ENCODE measurements at places on chromosomes 5 and 9. TPM values are rescaled to one million over a fixed set of nuclear protein-coding genes. Genes with fewer than 3 reads are reported as not detected.

DNA sequence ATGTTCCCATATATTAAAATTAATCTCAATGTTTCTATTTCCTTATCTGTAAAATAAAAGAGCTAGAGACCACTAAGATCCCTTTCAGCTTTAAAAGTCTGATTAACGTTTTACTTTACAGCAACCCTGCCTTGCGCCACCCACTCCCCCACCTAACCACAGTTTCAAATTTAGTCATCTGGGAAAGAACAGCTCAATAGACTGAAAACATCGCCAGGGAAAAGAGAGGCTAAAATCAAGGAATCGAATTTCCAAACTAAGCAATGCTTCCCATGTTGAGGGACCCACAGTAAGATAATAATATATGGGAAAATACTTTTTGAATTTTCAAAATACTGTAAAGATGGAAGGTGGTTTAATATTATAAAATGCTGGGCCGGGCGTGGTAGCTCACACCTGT is 6.6 kb downstream of the SAXO1 start:
- no peak for DNase-seq

DNA sequence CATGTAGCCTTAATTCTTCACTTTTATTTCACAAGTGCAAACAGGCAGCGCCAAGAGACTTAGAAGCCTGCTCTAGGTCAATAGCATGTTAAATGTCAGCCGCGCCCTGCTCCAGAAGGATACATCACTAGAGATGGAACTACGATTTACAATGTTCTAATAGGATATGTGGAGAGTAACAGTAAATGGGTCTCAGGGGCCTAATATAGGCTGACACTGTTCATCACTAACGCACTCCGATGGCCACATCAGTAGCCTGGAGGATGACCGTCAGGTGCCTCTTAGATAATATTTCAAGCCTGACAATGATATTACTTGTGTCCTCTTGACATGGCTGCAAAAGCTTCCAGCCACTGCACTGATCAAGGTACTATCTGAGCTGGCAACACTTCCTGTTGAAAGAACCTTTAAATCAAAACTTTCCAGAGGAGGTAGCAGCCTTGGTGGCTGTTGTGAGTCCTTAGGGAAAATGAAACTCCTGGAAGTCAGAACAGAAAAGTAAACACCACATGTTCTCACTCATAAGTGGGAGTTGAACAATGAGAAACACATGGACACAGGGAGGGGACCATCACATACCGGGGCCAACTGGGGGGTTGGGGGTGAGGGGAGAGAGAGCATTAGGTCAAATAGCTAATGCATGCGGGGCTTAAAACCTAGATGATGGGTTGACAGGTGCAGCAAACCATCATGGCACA is 35.0 kb downstream of the PTTG1 start:
- DNase-seq = no peak

The ANKRD18B gene
- total RNA-seq = 0.58 TPM

DNA sequence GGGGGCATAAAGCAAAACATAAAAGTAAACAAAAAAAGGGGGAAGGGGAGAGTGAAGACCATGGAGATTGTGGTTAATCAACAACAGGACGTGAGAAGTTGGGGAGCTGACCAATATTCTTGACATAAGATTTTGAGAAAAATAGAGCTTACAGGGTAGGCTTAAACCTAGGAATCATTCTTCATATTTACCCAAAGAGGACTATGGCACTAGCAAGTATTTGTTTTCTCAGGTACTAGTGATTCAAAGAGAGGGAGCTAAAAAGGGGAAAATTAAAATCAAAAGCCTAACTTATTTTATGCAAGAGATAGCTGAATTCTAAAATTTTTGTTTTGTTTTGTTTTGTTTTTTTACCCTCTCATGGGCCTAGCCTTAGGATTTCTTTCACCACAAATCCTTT is 427.5 kb downstream of the PIK3R1 start:
- no peak for DNase-seq

- DNase-seq = peak; percentile 16
These were observed 14.6 kb downstream of the ZNF883 start for GRCh38 chr9:112997236-112997941.

- no peak for DNase-seq
These were observed 57.0 kb upstream of the NEURL1B start for GRCh38 chr5:172583931-172584511.

The LCN2 gene
- 2.2 TPM for total RNA-seq

- DNase-seq = no peak
These were observed 274.2 kb upstream of the DAB2 start for GRCh38 chr5:39698838-39699560.

DNA sequence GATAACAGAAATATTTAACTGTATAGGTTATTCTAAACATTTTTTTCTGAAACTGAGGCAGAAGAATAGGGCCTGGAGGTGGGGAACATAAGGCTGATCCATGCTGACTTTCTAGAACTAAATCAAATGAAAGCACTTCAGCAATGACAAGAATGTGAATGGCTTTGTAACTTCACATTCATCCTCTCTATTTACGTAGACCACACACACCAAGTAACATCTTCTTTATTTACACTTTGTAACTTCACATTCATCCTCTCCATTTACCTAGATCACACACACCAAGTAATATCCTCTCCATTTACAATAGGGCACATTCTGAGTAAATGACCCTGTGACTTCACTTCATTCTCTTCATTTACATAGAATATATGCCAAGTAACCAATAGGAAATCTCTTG is 251.8 kb upstream of the CDH9 start:
- DNase-seq = no peak

DNA sequence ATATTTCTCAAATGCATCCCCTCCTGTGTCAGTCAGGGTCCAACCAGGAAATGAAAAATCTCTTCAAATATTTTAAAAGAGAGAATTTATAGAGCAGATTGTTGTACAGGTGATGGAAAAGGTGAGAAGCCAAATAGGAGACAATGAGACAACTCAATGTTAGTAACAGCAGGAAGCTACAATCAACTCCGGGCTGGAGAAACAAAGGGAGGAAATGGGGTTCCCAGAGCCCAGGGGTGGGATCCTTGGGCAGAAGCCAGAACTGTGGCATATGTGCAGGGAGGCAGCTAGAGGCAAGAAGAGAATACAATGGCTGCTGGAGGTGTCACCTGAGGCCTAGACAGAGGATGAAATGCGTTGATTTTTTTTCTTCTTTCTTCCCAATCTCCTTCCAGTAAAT is 361.8 kb upstream of the ACTBL2 start:
- DNase-seq = no peak

DNA sequence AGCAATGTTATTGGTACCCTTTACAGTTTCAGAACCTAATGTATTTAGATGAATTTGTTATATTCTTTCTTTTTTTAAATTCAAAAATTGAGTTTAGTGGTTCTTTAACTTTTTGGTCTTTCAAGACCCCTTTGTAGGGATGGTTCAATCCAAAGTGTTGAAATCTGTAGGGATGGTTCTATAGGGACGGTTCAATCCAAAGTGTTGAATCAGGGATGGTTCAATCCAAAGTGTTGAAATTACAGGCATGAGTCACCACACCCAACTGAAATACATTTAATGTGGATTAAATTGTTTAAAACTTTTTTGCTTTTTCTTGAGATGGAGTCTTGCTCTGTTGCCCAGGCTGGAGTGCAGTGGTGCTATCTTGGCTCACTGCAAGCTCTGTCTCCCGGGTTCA is 30.6 kb downstream of the SNX2 start:
- no peak for DNase-seq

GRCh38 chr5:148625250-148625649 is 29.1 kb downstream of the HTR4 start:
- no peak for DNase-seq

DNA sequence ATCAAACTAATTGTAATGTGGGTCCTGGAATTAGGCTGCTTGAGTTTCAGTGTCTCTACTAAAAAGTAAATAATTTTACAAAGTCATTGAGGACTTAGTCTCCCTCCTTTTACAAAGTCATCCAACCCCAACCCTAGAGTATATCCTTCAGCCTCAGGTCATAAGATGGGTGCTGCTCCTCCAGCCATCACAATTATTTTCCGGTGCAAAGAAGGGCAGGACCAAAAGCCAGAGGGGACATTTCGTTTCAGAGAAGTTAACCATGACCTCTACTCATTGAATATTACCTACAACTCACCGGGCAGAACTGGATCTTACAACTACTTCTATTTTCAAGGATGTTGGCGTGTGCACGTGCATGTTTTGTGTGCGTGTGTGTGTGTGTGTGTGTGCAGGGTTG is 60.5 kb upstream of the TNFSF8 start:
- DNase-seq = no peak

The LRRC70 gene
- not detected for total RNA-seq

- DNase-seq = no peak
These were observed 376.0 kb upstream of the PAPPA start for GRCh38 chr9:115777610-115778009.

DNA sequence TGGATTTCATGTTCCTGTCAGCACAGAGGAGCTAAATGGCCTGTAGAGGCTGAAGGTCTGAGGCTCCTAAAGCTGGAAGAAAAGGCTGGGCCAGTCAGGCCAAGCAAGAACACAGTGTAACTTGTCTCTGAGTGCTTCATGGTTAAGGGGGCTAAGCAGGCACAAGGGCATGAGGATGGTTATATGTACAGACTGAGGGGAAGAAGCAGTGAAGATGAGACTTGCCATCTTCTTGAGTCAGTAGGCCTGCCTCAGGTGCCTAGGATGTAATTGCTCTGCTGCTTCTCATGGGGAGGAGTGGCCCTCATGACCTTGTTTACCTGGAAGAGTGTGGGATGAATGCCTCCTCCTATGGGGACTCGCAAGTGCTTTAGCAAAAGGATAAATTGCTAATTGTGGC is 8.7 kb upstream of the PSMD5 start:
- no peak for DNase-seq

DNA sequence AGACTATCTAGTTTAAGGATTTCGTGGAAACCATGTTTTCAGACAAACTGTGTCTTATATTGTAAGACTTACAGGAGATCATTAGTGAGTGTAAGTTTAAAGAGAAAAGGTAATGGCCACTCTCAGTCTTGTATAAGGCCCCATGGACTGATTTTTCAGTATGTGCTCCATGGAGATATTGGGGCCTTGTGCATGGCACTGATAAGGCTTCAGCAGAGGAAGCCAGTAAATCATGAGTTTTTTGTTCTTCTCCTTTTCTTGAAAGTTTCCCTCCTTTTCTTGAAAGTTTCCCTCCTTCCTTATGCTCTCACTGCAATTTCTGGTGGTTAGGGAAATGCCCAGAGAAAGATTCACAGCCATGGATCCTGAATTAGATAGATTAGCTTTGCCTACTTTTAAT is 471.3 kb downstream of the LRRC70 start:
- DNase-seq = no peak

The BHMT2 gene
- 53.9 TPM for total RNA-seq

DNA sequence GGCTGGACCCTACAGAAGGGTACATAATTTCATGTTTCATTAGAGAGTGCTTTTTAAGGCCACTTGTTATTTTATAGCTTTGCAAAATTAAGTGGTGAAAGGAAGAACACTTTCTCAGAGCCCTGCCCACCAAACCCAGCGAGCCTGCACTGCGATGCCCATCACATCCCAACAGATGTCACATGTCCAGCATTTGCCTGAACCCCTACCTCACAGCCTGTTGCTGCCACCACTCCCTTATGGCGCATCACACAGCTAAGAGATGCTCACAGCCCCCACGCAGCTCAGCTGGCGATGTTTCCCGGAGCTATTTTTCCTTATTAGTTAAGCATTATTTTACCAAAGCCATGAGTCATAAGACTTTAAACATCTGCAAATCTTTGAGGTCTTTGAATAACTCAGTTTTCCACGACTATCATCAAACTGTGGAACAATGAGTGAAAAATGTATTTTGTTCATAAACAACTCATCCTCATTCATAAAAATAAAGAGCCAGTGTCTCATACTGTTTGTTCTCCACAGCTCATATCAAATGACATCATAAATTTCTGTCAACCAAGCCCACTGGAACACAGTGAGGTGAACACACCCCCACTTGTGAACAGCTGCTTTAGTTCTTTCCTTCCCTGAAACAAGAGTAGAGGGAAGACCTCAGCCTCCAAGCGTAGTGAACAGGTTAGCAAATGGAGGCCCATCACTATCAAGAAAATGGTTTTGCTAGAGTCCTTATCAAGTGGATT is 104.9 kb downstream of the SYK start:
- no peak for DNase-seq

The MYOT gene
- not detected for total RNA-seq

The EGFLAM gene
- total RNA-seq = not detected

DNA sequence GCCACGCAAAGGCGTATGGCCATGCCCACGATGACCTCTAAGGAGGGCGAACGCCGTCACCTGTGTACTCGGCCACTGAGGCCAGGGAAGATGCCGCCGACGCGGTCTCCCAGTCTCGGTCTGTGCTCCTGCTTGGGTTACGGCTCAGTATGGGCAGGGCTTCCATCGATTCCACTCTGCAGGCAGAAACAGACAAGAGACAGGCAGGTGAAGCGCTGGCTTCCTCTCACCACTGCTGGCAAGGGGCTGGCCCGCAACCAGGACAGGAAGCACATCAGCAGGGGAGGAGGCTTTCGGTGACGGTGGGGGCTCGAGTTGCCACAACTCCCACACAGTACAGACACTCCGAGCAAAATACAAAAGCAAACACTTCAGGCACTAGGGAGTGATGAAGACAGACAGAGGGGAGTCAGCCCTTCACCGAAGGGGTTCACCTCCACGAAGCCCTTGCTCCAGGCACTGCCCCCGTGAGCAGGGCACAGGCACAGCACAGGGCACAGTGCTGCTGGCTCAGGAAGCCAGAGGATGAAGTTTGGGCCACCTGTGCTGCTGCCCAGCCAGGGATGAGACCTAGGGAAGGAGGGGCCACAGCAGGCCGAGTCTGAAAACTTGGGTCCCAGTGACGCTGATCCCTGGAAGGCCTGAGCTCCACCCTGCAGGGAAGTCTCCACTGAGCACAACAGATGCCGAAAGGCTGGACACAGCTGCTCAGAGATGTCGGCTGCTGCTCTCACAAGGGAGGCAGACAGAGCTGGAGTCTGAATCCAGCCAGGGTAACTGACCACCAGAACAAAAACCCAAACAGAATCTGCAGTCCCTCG is 91.3 kb downstream of the CAMSAP1 start:
- no peak for DNase-seq

DNA sequence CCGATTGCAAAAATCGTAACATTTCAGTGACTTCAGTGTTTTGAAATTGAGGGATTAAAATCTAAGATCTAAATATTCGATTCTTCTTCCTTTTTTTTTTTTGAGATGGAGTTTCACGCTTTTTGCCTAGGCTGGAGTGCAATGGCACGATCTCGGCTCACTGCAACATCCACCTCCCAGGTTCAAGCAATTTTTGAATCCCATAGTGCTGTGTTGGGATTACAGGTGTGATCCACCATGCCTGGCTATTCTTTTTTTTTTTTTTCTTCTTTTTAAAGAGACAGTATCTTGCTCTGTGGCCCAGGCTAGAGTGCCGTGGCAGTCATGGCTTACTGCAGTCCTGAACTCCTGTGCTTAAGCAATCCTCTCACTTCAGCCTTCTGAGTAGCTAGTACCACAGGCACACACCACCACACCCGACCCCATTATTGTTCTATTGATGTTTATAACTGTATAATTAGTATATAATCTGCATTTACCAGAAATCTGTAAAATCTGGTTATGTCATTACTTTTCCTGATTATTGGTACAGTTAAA is 42.7 kb downstream of the NSD1 start:
- DNase-seq = no peak

DNA sequence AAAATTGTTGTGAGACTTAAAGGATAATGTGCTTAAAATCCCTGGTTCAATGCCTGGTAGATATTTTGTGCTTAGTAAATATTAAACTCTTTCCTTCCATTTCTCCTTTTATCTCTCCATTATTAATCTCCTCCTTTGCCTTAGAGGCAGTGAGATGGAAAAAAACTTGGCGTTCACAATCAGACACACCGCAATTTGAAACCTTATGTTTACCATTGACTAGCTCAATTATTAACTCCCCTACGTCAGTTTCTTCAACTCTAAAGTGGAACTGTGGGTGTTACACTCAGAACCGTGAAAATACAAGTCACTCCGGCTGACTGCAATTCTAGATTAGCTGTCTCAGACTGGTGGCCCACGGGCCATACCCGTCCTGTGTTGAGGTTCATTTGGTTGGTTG is 327.2 kb downstream of the DEPDC1B start:
- peak; percentile 67 for DNase-seq
